ENCODE measurements at places on chromosomes 6 and 20.

DNA sequence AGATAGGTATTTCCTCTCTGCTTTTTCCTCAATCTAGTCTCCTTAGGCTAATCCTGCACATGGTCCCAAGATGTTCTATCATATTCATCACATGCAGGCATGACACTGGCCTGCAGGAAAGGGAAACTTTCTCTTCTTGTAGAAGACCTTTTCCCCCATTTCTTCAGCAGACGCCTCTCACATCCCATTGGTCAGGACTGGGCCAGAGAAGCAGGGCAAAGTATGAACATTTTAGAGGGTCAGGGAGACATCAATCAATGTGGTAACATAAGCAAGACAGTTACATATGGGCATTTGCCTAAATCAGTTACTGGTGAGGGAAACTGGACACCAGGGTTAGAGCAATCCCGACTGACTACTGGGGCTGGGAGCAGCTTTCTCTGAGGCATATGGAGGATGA is 90.1 kb downstream of the CRYBG1 start:
- no peak for DNase-seq

DNA sequence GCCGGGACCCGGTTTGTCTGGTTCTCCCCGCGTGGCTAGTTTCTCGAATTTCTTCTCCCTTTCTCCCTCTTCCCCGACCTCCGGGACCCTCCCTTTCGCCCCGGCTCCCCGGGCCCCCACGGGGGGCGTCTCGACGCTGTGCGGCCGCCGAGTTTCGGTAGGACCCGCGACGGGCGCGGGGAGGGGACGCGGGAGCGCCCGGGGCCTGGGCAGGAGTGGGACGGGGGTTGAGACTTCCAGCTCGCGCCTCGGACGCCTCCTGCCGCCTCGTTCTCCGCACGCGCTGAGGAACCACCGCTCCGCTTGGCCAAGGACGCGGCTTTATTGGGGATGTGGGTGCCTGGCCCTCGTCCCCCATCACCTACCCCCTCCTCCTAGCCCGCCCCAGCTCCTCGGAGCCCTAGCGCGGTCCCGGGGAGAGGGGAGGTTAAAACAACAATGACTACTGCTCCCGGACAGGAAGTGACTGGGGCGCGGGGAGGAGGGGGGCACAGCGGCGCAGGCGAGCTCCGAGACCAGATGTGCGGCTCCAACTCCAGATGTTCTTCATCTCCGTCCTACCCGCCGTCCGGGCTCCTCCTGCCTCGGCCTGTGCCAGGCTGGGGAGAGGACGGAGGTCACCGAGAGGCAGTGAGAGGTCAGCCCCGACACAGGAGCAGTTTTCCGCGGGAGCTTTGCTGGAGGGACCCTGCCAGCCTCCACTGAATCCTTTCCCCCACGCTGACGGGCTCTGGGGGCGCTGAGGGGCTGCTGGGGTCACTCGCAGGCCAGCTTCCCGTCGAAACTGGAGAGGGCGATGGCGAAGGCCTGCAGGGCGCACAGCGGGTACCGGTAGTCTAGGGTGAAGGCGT is 917 bp upstream of the TEAD3 start:
- no peak for DNase-seq

GRCh38 chr6:9799582-9799981 is 615.3 kb downstream of the TFAP2A start:
- DNase-seq: no peak

- DNase-seq: no peak
Observed at GRCh38 chr6:85464260-85464644, 14.4 kb downstream of the NT5E start.

- DNase-seq: no peak
Observed at GRCh38 chr20:50920997-50921396, 10.2 kb downstream of the ADNP start.

DNA sequence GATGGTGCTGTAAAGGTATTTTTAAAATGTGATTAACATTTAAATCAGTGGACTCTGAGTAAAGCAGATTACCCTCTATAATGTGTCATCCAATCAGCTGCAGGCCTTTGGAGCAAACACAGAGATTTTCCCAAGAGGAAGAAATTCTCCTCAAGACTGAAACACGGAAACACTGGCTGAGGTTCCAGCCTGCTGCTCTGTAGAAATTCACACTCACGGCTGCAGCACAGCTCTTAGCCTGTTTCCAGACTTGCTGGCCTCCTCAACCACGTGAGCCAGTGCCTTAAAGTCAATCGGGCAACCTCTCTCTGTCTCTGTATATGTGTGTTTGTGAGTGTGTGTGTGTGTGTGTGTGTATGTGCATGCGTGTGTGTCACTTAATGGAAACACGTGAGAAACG is 41.1 kb downstream of the PDE10A start:
- DNase-seq: no peak
